ENCODE measurements at places on chromosomes 5 and 9.

- no peak for DNase-seq
Measured at GRCh38 chr5:92163906-92164305, 780.8 kb upstream of the ARRDC3 start.

DNA sequence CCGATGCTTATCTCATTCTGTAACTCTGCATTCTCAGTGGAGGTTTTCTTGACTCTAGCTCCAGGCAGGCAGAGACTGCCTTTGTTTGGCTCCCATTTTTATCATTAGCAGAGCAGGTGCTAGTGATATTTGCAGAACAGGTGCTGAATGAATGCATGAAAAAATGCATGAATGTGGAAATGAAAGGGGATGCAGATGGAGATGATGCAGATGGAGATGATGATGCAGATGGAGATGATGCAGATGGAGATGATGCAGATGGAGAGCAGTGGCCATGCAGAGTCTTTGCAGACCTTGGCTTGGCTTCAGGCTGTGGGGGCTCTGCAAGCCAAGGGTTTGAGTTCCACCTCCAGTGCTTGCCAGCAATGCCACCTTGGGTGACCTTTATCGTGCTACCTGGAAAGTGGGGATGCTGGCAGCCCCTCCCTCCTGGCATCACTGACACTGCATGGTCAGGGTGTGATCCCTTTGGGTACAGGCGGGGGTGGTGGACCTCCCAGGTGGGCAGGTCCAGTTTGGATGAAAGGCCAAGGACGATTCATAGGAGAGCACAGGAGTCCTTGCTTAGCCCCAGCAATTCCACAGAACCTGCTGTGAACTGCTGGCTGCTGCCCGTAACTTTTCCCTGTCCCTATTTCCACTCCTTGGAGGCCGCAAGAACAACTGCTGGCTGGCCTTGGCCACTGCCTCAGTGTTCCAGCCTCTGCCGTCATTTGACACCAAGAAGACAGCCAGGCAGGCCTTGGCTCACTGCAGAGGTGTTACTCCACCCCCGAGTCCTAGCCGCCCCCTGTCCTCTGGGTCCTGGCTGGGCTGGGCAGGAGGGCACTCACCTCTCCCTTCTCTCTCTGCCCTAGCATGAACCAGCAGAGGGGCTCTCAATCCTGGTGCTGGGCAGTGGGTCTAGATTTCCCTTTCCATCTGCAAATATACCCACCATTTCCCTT lies 33.0 kb downstream of the ERGIC1 start:
- DNase-seq: no peak

DNA sequence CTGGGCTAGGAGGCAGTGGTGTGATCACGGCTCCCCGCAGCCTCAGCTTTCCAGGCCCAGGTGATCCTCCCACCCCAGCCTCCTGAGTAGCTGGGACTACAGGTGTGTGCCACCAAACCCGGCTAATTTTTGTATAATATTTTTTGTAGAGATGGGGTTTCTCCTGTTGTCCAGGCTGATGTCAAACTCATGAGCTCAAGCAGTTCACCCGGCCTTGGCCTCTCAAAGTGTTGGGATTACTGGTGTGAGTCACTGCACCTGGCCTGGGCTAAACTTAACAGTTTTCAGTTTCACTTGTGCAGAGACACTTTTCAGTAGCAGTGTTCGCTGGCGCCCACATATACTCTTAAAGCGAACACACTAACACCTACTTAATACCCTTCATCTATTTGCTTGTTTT lies 205.6 kb upstream of the ZNF608 start:
- peak; percentile 39 for DNase-seq

GRCh38 chr5:128213340-128213739 lies 129.8 kb downstream of the SLC12A2 start:
- peak; percentile 58 for DNase-seq

GRCh38 chr5:135156337-135156714 lies 122.3 kb upstream of the PITX1 start:
- no peak for DNase-seq
